ENCODE measurements at places on chromosomes 12 and 14.

- no peak for DNase-seq
These were observed 247.6 kb downstream of the TMEM121 start for GRCh38 chr14:105774001-105774400.

- no peak for DNase-seq
These were observed 67.7 kb upstream of the NTF3 start for GRCh38 chr12:5364036-5364770.

DNA sequence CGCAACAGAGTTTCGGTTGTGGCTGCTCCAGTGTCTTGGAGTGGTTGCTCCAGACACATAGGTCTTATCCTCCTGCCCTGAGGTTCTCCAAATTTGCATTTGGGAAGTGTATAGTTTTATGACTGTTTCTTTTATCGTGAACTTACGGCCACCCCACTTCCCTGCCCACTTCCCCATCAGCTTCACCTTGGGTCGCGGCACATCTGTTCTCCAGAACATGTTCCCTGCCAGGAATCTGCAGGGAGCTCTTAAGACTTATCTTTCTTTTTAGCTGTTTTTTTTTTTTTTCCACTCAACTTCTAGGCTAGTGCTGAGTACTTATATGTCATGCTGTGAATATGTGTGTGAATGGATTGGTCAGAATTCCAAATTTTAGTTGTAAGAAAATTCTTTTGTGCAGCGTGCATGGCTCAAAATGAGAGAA lies 75.4 kb downstream of the ETV6 start:
- DNase-seq: no peak

DNA sequence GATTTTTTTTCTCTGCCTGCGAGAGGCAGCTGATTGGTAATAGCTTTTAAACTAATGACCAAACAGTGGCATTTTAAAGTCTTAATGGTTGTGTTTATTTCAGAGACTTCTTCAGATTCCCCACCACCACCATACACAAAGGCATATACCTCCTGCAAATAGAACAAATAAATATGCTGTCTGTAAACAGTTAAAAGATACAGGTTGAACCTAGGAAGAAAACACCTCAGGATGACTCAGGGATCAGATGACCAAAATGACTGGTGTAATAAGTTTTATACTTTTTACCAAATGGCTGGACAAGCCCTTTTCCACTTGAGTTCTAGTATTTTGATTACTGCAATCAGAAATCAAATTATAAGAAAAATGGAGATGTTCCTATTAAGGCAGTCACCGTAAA lies 364.1 kb downstream of the PAWR start:
- no peak for DNase-seq

- DNase-seq: no peak
These were observed 110.7 kb downstream of the SLC25A21 start for GRCh38 chr14:37061697-37062096.

GRCh38 chr12:10140001-10140400 lies 10.0 kb upstream of the CLEC7A start:
- peak; percentile 68 for DNase-seq

DNA sequence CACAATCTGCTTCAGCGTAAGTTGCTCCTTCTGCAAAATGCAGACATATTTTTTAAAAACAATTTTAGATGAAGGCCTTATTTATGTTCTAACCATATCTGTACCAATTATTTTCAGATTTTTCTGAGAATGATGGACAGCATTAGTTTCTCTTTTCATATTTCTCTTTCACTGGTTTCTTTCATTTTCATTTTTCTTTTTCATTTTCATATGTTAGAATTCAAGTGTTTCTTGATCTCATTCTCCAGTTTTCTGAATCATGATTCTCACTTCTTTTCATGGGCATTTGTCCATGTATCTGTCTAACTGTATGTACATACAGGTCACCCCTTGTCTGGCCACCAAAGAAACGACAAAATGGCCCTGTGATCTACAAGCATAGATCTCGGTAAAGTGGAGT lies 346.6 kb downstream of the NAV3 start:
- no peak for DNase-seq
